ENCODE measurements at places on chromosomes 5 and 9. TPM values are rescaled to one million over a fixed set of nuclear protein-coding genes. Genes with fewer than 3 reads are reported as not detected.

DNA sequence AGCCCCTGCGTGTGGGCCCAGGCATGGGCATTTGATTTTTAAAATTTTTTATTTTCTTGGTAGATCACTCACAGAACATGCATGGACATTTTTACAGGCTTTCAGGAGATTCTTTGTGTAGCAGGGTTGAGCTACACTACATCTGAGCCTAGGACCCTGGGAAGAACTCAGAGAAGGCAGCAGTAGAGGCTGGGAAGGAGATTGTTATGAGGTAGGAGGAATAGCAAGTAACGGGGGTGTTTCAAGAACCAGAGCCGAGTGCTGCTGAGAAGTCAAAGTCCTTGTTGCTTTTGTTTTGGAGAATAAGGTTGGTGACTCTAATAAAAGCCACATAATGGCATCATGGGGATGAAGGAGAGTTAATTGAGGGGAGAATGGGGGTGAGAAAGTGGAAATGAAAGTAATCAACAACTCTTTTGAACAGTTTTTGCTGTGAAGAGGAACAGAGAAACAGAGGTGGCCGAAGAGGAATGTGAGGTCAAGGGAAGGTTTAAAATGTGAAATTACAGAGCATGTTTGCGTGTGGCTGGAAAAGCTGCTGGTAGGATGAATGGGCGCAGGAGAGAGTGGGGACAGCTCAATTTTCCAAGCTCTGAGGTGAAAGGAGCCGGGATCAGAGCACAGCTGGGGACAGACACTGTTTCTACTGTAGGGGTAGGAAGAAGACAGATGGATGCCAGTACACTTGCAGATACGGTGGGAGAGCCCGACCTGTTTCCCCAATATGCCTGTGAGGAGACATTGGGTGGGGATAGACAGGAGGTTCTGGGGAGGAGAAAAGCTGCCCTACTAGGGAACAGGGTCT is 4.7 kb upstream of the PDLIM7 start:
- no peak for DNase-seq

DNA sequence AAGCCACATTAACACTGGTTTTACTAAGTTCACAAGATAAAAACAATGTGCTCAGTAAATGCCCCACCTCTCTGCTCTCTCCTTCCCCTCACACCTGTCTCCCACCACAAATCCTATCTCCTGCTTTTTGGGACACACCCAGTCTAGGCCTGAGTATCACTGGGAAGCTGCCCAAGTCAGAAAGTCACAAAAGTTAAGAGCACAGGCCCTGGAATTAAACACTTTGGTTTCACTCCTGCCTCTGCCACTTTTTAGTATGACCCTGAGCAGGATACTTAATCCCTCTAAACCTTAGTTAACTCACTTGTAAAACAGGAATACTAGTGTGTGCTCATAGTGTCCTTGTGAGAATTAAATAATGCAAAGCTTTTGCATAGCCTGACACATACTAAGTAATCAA is 11.3 kb downstream of the C5 start:
- DNase-seq: no peak

DNA sequence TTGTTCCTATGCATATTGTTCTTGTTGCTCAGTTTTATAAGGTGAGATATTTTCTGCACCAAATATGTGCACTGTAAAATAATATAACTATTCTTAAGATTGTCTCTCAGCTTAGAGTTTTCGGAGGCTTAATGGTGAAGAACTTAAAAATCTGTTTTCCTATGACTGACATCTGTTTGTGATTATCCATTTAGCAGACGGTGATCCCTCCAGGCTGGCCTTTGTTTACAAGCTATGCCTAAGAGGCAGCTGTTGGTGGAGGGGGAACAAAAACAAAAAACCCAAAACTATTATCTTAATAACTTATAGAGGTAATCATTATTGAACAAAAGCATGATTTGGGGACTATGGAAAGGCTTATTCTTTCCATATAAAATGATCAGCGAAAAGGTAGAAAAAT is 658 bp downstream of the PDCD1LG2 start:
- DNase-seq: no peak

- no peak for DNase-seq
Measured at GRCh38 chr5:152701305-152701949, 296.3 kb upstream of the NMUR2 start.

DNA sequence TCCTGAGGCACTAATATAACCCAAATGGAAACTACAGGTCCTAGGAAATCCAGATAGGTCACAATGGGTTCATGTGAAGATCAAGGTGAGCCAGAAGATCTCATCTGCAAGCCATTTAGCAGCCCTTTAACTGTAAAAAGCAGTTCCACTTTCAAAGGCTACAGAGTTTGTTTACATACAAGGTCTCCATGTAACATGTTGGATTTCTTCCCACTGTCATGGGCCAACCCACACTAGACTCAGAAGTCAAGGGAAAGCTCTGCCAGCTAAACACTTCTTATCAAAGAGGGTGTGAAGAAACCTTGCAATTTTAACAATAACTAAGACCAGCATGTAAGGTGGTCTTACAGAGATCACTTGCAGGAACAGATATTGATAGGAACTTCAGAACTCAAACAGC is 3.8 kb upstream of the CTNNAL1 start:
- DNase-seq: no peak

DNA sequence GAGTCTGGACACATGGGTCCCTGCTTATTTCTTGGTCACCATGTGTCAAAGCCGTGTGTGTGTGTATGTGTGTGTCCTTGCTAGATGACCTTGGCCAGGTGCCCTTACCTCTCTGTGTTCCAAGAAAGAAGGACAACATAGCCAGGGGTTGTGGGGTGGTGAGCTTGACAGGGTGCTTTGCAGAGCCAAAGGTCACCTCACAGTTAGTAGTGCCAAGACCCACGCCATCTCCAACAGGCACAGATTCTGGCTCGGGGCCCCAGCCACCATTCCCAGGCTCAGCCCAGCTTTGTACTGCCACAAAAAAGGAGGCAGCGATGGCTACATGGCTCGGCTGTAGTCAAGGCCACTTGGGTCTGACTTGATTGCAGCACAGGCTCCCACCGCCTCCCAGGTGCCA is 39.5 kb downstream of the CXXC5 start:
- no peak for DNase-seq

MYMK gene
- not detected for total RNA-seq

DNA sequence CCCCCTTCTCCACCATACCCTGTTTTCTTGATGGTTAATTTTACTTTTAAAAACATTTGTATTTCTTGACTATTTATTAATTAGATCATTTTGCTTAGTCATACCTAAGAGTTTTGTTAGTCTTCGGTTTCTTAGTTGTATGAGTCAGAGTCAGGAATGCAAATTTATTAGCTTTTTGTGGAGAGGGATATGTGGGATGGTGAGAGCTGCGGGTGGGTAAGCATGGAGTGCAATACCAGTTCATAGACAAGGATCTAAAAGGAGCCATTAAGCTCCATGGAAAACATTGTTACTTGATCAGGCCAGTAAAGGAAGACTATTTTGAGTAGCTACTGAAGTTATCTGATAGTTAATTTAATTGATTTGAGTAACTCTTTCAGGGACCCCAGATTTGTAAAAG is 77.5 kb downstream of the ZSWIM6 start:
- no peak for DNase-seq

INIP gene
- total RNA-seq: 25.6 TPM

- DNase-seq: peak; percentile 89
Measured at GRCh38 chr9:113463418-113464285, at the start of gene RGS3. Gene RGS3, plus strand, starts transcription at chr9:113463727. Its CDS starts 76 bp downstream, at chr9:113463803.

GRCh38 chr9:98994172-98995058 is 50.7 kb downstream of the COL15A1 start:
- no peak for DNase-seq

- DNase-seq: peak; percentile 63
Measured at GRCh38 chr9:137224830-137225694, at the start of gene CYSRT1. Gene CYSRT1, plus strand, starts transcription at chr9:137225174. Its CDS starts 448 bp downstream, at chr9:137225622.

GRCh38 chr9:25094518-25094917 is 548.8 kb upstream of the IZUMO3 start:
- no peak for DNase-seq

DNA sequence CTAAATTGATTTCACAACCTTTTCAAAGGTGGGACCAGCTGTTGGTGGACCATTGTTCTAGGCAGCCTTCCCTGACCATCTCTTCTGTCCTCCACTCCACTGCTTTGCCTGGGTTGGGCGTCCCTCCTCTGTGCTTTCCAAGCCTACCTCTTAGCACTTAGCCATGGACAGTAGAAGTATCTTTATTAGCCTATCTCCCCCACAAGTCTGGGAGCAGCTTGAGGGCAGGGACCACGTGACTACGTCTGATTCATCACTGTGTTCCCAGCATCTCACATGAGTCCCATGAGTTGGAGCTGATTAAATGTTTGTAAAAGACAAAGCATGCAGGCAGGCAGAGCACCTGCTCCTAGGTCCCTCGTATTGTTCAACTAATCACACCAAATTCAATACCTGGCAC is 20.9 kb downstream of the MORN5 start:
- no peak for DNase-seq

DNA sequence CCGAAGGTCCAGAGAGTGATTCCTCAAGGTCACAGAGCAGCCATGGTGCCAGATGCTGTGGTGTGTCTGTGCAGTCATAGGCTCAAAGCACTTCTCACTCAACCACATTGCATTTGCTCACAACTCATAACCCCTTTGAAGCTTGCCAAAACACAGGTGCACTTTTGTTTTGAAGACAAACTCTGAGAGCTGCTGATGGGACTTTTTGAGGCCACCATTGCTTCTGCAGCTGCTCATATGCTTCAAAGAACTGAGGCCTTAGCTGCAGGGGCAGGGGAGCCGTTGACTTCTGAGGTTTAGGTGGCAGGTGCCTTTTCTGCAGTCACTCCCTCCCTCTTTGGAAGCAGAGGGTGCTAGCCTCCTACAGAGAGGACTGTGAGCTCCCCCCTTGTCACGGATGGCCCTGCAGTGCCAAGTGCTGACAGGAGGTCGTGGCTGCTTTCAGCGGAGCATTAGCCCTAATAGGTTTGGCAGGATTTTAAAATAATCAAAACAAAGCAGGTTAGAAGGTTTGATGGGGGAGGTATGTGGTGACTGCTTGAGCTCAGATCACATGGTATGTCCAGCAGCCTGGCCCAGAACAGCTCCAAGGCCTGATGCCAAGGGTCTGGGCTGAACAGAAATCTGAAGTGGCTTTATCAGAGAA is 232.1 kb downstream of the MAN2A1 start:
- no peak for DNase-seq

GRCh38 chr5:173984218-173984617 is 4.8 kb upstream of the C5orf47 start:
- DNase-seq: no peak

- DNase-seq: no peak
Measured at GRCh38 chr9:37916471-37917312, 12.8 kb upstream of the SLC25A51 start.

TAF11L10 gene
- total RNA-seq: not detected

DNA sequence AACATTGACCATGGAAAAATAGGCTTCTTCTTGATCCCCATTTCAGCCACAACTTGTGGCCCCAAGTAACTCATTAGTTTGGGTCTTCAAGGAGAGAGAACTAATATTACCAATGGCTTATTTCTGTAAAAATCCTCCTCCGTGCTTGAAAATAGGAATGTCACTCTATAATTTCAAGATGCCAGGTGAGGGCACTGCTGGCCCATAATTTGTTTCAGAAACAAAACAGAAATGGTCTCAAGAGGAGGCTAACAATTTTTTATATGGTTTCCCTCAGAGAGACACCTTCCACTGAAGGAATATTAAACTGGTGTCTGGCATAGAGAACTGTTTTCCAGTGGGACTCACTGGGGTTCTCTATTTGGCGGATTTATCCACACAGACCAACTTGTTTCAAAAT is 437.0 kb upstream of the TRPC7 start:
- DNase-seq: no peak

DNA sequence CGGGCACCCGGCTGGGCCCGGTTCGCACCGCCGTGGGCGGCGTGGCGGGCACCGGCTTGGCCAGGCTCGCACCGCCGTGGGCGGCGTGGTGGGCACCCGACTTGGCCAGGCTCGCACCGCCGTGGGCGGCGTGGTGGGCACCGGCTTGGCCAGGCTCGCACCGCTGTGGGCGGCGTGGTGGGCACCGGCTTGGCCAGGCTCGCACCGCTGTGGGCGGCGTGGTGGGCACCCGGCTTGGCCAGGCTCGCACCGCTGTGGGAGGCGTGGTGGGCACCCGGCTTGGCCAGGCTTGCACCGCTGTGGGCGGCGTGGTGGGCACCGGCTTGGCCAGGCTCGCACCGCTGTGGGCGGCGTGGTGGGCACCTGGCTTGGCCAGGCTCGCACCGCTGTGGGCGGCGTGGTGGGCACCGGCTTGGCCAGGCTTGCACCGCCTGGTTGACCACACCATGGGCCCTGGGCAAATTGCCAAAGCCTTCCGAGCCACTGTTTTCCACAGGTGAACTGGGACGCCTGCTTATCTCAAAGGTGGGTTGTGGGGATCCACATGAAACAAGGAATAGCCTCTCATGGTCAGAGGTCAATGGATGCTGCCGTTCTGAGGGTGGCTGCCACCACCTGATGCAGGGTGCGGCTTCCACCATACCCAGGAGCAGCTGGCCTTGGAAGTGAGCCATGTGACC is 28.2 kb downstream of the ADAMTSL2 start:
- no peak for DNase-seq

DNA sequence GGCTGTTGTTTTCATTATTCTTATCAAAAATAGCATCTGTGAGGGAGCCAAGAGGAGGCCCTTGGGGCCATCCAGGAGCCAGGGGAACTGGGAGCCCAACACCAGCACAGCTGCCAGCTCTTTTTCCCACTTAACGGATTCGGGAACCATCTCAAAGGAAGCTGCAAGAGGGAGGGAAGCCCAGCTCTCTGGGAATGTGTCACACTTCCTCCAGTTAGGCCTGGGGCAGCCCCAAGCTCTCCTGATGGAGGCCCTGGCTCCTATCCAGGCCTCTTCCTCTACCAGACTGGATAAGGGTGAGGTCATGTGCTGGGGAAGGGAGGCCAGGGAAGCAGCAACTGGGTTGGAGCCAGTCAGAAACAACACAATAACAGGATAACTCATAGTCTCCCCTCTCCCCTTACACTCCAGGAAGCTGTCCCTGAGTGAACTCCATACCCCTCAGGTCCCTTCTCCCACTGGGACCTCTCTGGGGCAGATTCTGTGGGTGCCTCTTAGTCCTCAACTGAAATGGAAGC is 12.7 kb downstream of the CSF2 start:
- DNase-seq: peak; percentile 20

DNA sequence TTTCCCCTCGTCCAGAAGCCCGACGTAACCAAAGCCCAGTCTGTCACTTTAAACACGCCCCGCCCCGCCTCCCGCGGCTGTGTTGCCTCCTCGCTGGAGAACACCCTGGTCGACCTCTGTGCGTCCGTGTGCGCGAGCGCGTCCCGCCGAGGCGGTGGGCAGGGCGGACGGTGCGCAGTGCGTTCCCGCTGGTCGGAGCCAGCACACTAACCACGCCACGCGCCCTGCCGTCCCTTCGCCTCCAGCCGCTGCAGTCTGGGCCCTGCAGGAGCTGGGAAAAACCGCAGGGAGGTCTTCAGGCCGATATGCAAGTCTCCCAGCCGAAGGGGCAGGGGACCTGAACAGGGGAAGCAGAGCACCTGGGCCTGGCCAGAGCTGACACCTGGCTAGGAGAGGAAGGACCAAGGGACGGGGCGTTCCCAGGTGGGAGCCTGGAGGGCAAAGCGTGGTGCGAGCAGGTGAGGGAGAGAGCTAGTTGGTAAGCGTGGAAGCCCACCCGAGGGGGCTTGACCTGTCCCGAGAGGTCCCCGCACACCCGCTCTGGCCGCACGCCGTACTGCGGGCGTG is 1.3 kb upstream of the PHPT1 start:
- peak; percentile 96 for DNase-seq

DCP2 gene
- 36.4 TPM for total RNA-seq

All from mucosa of descending colon (tissue), 3 donors.